ENCODE measurements at places on chromosomes 11 and 22. TPM values are rescaled to one million over a fixed set of nuclear protein-coding genes. Genes with fewer than 3 reads are reported as not detected.

DNA sequence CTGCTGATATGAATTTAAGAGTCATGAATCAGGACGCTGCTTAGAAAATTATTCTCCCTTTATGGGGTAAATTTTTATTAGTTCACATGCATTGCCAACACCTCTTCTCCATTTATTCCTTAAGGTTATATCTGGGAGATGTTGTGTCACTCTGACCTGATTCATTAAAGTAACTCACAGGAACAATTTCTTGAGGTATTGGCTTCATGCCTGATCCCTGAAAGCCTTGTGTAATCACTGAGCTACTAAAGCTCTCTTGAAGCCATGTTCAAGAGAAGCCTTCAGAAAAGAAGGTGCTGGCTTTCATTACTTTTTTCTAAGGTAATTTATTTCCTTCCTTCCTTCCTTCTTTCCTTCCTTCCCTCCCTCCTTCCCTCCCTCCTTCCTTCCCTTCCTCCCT, 420.6 kb downstream of the RAB38 start:
- H3K27me3 ChIP-seq, result no peaks in the 10 kb centered on the region
- H3K27ac ChIP-seq, result no peak overlapping the region
- H3K4me3 ChIP-seq, result no peak overlapping the region
- H3K4me1 ChIP-seq, result no peaks in the 10 kb centered on the region
- H3K36me3 ChIP-seq, result no peaks in the 10 kb centered on the region

GRCh38 chr11:106468086-106468485, 390.6 kb downstream of the AASDHPPT start:
- H3K27me3 ChIP-seq, result no peaks in the 10 kb centered on the region
- DNase-seq, result no peak
- no peak overlapping the region for H3K27ac ChIP-seq
- H3K4me1 ChIP-seq, result no peaks in the 10 kb centered on the region
- no peak overlapping the region for H3K4me3 ChIP-seq
- no peaks in the 10 kb centered on the region for H3K36me3 ChIP-seq

The CHADL gene
- total RNA-seq, result 0.23 TPM

The MRGPRX2 gene
- total RNA-seq, result not detected

DNA sequence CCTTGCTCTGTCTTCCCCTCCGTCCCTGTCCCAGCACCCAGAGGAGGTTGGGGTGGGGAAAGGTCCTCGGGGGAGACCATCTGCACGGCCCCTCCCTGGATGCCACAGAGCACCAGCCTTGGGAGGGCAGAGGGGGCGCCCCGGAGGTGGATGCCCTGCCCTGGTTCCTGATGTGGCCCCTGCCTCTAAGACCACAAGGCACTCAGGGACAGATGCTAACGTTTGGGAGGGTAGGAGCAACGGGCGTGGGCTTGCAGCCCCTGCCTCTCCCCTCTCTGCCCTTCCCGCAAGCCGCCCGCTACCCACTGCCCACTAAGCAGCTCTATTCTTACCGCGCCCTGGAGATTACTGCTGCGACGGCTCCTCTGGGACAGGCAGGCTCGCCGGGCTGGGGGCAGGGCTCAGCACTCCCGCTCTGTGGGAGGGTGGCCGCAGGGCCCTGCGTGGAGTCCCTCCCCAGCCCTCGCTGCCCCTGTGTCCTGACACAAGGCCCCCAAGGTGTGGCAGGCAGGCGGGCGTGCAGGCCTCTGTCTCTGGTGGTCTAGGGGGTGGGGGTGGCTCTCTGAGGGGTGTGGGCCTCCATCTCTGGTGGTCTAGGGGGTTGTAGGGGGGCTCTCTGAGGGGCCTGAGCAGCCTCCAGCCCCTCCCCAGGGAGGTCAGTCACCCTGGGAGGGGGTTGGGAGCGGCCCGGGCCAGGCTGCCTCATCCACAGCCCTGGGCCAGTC, 14.9 kb downstream of the BRSK2 start:
- no peaks in the 10 kb centered on the region for H3K36me3 ChIP-seq
- no peak overlapping the region for H3K4me3 ChIP-seq
- no peaks in the 10 kb centered on the region for H3K27me3 ChIP-seq
- H3K27ac ChIP-seq, result no peak overlapping the region
- no peaks in the 10 kb centered on the region for H3K4me1 ChIP-seq

The LRRC4C gene
- total RNA-seq, result not detected

DNA sequence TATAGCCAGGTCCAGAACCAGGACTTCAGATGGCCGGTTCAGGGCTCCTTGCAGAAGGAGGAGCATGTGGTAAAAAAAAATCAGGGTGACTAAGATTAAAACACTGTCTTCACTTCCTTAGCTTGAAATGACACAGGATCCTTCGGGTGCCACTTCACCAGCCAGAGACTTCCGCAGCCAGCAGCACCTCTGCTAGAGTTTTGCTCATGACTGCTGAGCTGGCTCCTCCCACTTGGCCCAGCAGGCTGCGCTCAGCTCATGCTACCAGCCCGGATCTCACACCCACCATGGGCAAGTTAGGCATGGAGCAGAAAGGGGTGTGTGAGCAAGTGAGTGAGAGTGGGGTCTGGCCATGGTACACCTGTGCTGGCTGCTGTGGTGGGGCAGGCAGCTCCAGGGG, 6.6 kb upstream of the MS4A18 start:
- H3K27ac ChIP-seq, result no peak overlapping the region
- H3K4me1 ChIP-seq, result no peaks in the 10 kb centered on the region
- peaks cover 6% of the 10 kb centered on the region for H3K27me3 ChIP-seq
- peak; percentile 3 for DNase-seq
- no peaks in the 10 kb centered on the region for H3K36me3 ChIP-seq
- no peak overlapping the region for H3K4me3 ChIP-seq

DNA sequence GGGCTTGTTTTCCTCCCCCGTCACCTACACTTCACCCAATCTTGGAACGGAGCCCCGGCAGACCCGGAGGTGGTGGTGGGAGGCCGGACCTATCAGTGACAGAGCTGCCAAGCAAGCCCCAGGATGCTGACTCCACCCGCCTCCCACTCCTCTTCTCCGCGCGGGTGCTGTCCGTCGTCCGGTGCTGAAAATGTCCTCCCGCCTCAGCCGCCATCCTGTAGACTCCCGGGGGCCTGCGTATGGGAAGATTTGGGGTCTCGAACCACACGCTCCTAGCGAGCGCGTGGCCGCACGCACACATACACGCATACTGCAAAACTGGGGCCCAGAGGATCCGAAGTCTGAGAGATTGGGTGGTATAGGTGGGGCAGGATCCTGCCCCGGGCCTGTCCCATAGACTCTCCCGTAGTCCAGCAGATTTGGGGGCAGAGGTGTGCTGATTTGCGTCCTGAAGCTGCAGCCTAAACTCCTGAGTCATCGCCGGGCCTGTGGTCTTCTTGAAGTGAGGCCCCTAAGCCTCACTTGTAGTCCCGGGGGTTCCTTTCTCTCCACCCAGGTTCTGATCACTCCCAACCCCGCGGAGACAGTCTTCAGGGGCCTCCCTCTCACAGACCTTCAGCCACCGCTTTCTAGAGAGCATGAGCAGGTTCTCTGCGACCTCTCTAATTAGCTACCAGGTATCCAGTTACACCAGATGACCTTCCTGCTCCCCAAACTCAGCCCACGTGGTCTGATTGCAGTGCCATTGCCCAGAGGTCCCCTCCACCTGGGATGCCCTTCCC, 796 bp upstream of the YIF1A start:
- H3K27me3 ChIP-seq, result peaks cover 17% of the 10 kb centered on the region
- H3K36me3 ChIP-seq, result peaks cover 3% of the 10 kb centered on the region
- peaks cover 31% of the 10 kb centered on the region for H3K4me1 ChIP-seq
- DNase-seq, result peak; percentile 91
- peak overlapping the region; percentile 89 for H3K27ac ChIP-seq

DNA sequence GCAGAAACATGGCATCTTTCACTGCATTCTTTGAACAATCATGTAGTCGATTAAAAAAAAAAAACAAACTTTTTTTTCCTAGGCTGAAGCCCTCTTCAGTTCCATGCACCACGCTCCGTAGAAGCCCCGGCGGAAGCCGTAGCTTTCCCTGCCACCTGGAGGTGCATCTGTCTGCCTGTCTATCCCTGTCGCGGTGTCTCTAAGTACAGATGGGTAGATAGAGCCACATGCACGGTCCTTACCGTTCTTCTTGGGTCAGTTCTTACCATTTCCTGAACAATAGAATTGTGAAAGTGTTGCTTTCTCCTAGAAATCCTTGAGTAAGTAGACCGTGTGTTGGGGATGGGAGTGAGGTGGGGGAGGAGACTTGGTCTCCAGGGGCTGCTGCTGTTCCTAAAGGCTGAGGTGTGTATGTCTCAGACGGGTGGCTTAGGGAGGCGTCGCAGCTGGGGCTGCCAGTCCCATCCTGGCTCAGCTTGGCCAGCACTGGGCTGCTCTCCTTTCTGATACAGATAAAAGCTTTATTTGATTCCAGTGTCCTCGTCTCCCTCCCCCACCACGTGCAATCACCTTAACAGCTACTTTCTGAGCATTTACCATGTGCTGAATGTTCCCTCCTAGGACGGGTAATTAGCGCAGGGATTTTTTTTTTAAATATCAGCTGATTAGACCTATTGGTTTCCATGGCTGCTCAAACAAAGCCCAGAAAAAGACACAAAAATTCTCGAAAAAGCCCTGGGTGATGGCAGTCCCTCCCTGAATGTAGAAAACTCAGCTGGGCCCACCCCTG, 46.8 kb downstream of the MACROD1 start:
- H3K36me3 ChIP-seq, result no peaks in the 10 kb centered on the region
- no peak overlapping the region for H3K27ac ChIP-seq
- H3K27me3 ChIP-seq, result no peaks in the 10 kb centered on the region
- no peak for DNase-seq
- H3K4me1 ChIP-seq, result no peaks in the 10 kb centered on the region

DNA sequence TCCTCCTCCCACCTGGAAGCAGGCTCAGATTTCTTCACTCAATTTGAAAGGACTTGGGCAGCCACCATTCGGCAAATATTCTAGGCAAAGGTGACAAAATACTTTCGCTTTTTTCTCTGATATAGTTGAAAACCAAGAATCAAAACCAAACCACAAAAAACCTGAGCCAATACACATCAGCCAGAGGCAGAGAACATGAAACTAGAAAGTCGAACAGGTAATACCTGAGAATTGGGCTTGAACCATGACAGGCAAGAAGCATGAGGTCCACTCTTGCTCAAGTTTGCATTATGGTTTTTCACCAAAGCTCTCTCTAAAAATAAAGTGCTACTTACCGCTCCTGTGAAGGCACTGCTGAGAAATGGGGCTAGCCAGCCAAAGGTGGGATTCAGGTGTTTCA, 26.2 kb upstream of the LDLRAD3 start:
- H3K27me3 ChIP-seq, result peaks cover 8% of the 10 kb centered on the region
- H3K4me3 ChIP-seq, result no peak overlapping the region
- H3K36me3 ChIP-seq, result no peaks in the 10 kb centered on the region
- no peak overlapping the region for H3K27ac ChIP-seq
- no peaks in the 10 kb centered on the region for H3K4me1 ChIP-seq
- no peak for DNase-seq

The SYT8 gene
- not detected for total RNA-seq

DNA sequence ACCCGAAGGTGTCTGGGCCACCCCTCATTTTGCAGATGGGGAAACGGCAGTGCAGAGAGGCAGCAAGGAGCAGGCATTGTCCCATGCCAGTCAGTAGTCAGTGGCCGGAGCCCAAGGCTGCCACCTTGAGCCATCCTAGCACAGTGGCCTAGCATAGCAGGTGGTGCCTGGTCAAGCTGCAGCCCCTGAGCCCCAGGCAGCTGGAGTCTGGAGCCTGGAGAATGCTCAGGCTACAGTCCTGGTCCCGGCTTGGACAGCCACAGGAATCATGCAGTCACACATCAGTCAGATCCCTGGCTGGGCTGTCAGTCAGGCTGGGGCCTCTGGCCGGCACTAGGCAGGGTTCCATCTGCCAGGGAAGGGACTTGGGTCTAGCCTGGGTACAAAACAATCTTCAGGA, 18.6 kb downstream of the KCNC1 start:
- H3K4me1 ChIP-seq, result no peaks in the 10 kb centered on the region
- DNase-seq, result no peak
- H3K27ac ChIP-seq, result no peak overlapping the region
- no peak overlapping the region for H3K4me3 ChIP-seq

- H3K36me3 ChIP-seq, result no peaks in the 10 kb centered on the region
- peaks cover 25% of the 10 kb centered on the region for H3K4me1 ChIP-seq
- H3K27me3 ChIP-seq, result no peaks in the 10 kb centered on the region
- H3K27ac ChIP-seq, result peak overlapping the region; percentile 76
These were observed 1.2 kb upstream of the CASTOR1 start for GRCh38 chr22:30290342-30291057.

- H3K27ac ChIP-seq, result no peak overlapping the region
- peak; percentile 75 for DNase-seq
- H3K27me3 ChIP-seq, result no peaks in the 10 kb centered on the region
- peaks cover 2% of the 10 kb centered on the region for H3K4me1 ChIP-seq
- H3K36me3 ChIP-seq, result no peaks in the 10 kb centered on the region
These were observed 69.4 kb downstream of the OSBP2 start for GRCh38 chr22:30763815-30764673.

GRCh38 chr11:12286606-12287005, 90.8 kb upstream of the PARVA start:
- DNase-seq, result no peak
- peaks cover 4% of the 10 kb centered on the region for H3K4me1 ChIP-seq
- H3K36me3 ChIP-seq, result no peaks in the 10 kb centered on the region

The TRIM6 gene
- total RNA-seq, result 0.47 TPM

GRCh38 chr11:1731451-1732059, 18.8 kb downstream of the IFITM10 start:
- H3K4me3 ChIP-seq, result no peak overlapping the region
- DNase-seq, result no peak
- H3K4me1 ChIP-seq, result peaks cover 54% of the 10 kb centered on the region
- peaks cover 8% of the 10 kb centered on the region for H3K27me3 ChIP-seq
- no peak overlapping the region for H3K27ac ChIP-seq

DNA sequence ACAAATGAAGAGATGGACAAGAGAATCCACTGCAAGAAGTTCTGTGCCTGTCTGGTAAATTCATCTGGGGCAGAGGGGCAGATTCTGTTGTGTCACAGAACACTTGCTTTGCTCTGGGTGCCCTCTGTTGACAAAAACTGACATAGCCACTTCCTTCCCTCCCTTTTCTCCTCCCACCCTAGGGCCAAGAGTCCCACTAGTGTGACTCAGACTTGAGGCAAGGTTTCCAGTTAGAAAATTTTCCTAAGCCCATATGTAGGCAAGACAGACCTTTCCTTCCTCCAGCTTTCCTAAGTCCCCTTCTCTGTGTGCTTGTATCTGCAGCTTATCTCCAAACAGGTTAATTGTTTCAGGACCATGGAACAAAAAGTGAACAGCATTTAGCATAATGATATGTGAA, 106.8 kb downstream of the RBFOX2 start:
- no peaks in the 10 kb centered on the region for H3K36me3 ChIP-seq
- H3K4me3 ChIP-seq, result no peak overlapping the region
- DNase-seq, result peak; percentile 61
- peaks cover 5% of the 10 kb centered on the region for H3K4me1 ChIP-seq

The C22orf31 gene
- not detected for total RNA-seq

DNA sequence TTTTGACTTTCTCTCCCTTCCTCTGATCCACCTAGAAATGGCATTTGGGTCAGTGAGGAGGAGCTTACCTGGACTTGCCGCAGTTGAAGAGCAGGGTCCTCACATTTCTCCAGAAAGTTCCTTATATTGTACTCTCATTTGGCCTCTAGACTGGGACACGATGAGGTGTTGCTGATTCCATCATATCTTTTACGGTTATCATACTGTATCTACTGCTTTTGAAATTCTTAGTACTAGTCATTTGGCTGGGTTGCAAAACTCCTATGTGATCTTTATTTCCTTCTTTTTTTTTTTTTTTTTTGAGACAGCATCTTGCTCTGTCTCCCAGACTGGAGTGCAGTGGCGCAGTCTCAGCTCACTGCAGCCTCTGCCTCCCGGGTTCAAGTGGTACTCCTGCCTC, 58.7 kb upstream of the FAM181B start:
- H3K27ac ChIP-seq, result no peak overlapping the region
- no peak overlapping the region for H3K4me3 ChIP-seq
- DNase-seq, result no peak
- no peaks in the 10 kb centered on the region for H3K4me1 ChIP-seq
